ENCODE measurements at places on chromosomes 12 and 14. TPM values are rescaled to one million over a fixed set of nuclear protein-coding genes. Genes with fewer than 3 reads are reported as not detected.

- no peak for DNase-seq
These were observed 289.8 kb downstream of the GRIN2B start for GRCh38 chr12:13691598-13691997.

- no peak for DNase-seq
These were observed 659.1 kb downstream of the NRXN3 start for GRCh38 chr14:78829274-78829673.

GRCh38 chr12:68932128-68932960 is 627 bp downstream of the CPM start:
- peak; percentile 29 for DNase-seq

DNA sequence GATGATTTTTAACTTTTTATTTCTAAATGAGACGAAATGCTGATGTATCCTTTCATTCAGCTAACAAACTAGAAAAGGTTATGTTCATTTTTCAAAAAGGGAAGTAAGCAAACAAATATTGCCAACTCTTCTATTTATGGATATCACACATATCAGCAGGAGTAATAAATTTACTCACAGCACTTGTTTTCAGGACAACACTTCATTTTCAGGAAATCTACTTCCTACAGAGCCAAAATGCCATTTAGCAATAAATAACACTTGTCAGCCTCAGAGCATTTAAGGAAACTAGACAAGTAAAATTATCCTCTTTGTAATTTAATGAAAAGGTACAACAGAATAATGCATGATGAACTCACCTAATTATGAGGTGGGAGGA is 139.6 kb downstream of the HMGA2 start:
- DNase-seq: no peak

The ATG2B gene
- 9.2 TPM for total RNA-seq

DNA sequence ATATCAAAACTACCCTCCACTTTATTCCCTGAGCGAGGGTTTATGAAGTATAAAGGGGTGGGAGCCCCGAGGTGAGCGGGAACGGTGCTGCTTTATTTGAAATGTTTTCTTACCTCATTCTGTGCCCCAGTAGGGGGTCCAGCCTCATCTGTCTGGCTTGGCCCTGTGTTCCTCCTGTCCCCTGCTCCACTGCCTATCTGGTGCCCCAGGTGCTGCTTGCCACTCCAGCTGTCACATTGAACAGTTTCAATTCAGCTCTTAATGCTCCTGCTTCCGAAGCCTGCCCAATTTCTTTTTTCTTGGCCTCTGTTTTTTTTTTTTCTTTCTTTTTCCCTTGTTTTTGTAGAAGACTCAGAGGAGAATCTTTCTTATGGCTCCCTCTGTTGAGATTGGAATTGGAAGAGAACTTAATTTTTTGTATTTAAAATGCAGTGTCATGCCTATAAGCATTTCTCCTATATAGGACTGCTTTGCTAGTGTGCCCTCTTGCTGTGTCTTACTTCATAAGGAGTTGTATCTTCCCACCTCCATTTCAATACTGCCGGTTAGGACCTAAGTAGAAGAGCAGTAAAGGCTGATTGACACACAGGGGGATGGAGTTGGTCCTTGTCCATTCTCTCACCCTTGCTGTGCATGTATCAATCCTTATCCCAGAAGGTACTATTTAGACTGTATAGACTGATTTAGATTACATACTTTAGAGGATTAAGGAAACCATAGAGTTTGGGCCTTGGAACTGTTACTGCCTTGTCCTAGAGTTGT is 2.3 kb downstream of the ATXN7L3B start:
- DNase-seq: no peak

GRCh38 chr14:61409782-61410181 is 88.4 kb downstream of the PRKCH start:
- DNase-seq: no peak

DNA sequence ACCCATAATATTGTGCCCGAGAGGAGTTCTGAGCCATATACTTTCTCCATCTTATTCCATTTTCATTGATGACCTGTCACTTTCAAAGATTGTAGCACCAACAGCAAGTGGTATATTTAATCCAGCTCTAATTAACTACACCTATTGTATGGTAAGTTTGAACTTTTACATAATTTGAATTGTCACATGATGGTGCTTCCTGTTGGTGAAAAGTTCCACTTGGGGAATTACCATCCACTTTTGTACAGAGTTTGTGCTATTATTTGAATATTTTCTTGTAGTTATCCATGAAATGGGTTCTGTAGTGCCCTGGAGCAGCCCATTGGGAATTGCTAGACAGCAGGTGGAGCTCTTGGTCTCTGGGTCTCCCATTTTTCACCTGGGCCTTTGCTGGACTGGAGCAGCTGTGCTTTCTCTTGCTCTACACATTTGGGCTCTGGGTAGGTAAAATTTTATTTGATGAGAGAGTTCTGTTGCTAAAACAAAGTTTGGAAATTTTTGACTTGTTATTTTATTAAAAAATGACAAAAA is 3.0 kb downstream of the SMCO3 start:
- peak; percentile 58 for DNase-seq

DNA sequence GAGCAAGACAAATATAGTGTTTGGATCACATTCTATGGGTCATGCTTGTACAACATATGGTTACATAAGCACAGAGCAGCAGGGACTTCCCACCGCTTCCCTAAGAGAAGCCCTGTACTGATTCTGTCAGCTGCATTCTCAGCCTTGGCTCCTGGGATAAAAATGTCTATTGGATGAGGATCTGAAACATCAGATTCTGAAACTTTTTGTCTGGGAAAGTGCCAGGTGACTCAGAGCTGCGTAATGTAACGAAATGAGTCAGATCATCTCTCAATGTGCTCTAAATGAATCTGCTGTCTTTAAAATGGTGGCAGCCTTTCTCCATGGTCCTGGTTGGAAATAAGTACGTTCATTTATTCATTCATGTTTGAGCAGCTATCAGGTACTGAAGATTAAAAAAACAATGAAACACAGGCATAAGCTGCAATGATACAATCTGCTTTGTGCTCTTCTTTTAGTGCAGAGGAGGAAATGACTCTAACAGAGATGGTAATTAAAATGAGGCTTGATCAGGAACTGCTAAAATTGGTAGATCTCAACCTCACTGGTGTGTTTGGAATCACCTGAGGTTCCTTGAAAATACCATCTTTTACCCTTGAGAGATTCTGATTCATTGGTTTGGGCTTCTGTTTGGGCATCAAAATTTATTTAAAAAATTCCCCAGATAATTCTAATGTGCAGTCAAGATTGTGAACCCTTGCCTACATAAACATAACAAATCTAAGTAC is 99.1 kb upstream of the NAP1L1 start:
- peak; percentile 92 for DNase-seq

DNA sequence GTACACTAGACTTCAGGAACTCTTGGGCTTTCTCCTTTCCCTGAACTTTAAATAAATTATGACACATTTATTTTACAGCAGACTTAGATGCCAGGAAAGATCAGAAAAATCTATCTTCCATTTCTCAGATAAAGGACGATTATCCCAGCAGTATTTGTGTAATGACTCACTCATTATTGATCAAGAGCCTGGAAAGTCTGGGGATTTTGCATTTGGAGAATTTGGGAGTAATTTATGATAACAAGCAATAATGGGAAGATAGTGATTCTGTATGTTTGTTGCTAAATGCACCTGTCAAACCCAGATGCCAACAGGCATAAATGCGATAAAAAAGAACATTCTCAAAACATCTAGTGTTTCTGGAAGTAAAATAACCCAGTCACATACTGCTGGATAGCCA is 480.2 kb upstream of the ATP2B1 start:
- no peak for DNase-seq

The FGF23 gene
- not detected for total RNA-seq

- DNase-seq: no peak
These were observed 2.6 kb downstream of the LIN7A start for GRCh38 chr12:80935111-80935510.

GRCh38 chr14:96567289-96567899 is 65.2 kb downstream of the PAPOLA start:
- DNase-seq: no peak

DNA sequence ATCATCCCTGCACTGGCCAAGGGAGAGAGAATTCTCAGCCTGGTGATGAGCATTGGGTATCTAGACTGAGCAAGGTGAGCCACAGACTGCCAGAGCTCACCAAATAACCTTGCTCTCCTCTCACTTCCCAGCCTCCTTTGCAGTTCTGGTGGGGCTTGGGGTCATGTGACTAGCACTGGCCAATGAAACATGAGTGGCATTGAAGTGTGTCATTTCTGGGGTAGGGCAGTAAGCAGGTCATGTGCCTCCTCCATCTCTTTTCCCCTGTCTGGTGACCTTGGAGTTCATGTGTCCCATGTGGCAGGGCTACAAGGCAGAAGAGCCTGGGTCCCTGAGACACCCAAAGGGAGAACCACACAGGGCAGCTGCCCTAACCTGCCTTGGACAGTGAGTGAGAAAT is 3.6 kb upstream of the KRT72 start:
- no peak for DNase-seq

GRCh38 chr14:52318062-52318461 is 4.0 kb downstream of the PTGER2 start:
- DNase-seq: no peak

DNA sequence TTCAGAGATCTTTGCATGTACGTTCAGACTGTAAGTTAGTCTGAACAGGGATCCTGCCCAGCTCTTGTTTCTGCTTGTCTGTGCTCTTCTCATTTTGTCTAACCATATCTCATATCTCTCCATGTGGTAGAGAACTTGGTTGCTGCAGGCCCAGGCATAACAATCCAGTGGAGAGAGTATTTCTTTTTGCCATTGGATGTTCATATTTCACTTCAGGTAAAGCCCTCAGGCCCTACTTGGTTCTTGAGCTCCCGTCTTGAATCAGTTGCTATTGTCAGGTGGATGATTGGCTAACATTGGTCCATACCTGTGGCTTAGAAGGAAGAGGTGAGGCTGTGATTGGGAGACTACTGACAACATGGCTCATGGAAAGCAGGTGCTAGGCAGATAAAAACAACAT is 357.7 kb upstream of the FLRT2 start:
- DNase-seq: no peak

The TTC7B gene
- total RNA-seq: 33.2 TPM

The OR4E2 gene
- total RNA-seq: not detected
